ENCODE measurements at places on chromosomes 1 and 21.

- no peak for DNase-seq
Measured at GRCh38 chr1:223179786-223180185, 36.7 kb upstream of the TLR5 start.

GRCh38 chr1:183291802-183292514, 105.9 kb downstream of the LAMC2 start:
- DNase-seq, result no peak

GRCh38 chr1:178724728-178725465, at the start of gene RALGPS2:
Gene RALGPS2 (plus strand): TSS chr1:178725244. CDS start chr1:178776765, 51,521 bp downstream.
- DNase-seq, result peak; percentile 41

- no peak for DNase-seq
Measured at GRCh38 chr1:29324771-29325351, 88.5 kb downstream of the PTPRU start.

DNA sequence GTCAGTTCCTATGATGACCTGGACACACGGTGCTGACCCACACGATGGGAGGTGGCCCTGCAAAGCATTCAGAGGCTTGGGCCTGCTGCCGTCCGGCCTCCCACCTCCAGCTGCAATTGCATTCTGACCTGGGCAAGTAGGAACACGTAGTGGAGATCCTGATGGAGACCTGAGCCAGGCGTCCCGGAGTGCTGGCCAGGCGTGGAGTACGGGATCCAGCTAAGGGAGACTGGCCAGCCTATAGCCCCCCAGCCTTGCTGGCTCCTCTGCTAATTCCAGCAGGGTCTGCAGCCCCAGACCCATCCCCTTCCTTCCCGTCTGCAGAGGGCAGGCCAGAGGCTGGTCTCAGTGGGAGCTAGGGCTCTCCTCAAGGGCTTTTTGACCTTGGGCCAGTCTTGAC, 11.2 kb downstream of the CD46 start:
- DNase-seq, result no peak

DNA sequence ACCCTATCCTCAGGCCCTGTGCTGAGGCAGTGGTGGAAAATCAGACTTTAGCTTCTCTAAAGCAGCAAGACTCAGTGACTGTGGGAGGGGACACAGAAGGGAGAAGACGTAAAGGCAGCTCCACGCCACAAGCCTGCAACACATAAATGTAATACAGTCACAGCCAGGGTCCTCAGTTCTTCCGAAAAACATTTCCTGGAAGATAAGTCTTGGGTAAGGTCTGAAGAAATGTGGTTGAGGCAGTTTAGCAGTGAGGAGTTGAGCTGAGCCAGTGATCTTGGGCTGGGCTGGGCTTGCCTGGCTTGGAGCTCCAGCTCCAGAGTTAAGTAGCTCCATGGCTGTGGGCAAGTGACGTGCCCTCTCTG, 127.8 kb upstream of the ADAR start:
- DNase-seq, result no peak

- DNase-seq, result no peak
Measured at GRCh38 chr1:62481681-62482080, 44.8 kb downstream of the USP1 start.

Measured in stimulated activated naive CD4-positive, alpha-beta T cell (primary cell).